ENCODE measurements at places on chromosomes 11 and 22. TPM values are rescaled to one million over a fixed set of nuclear protein-coding genes. Genes with fewer than 3 reads are reported as not detected.

KCNK7 gene
- total RNA-seq = 0.80 TPM

BDNF gene
- total RNA-seq = not detected

CABP4 gene
- 0.96 TPM for total RNA-seq

CCDC87 gene
- total RNA-seq = 0.12 TPM

APOA1 gene
- total RNA-seq = not detected

CARD18 gene
- total RNA-seq = not detected

OVOL1 gene
- total RNA-seq = not detected

CSRP3 gene
- not detected for total RNA-seq

MAPK8IP2 gene
- total RNA-seq = 0.29 TPM

ARHGAP8 gene
- total RNA-seq = 1.1 TPM

CNIH2 gene
- 1.2 TPM for total RNA-seq

MAJIN gene
- total RNA-seq = not detected

OSBP2 gene
- 1.7 TPM for total RNA-seq
